Glomerular endothelial cell (primary cell): ENCODE measurements at places on chromosomes 2 and 18.

- no peak for DNase-seq
Measured at GRCh38 chr2:107306881-107307280, 420.9 kb upstream of the ST6GAL2 start.

DNA sequence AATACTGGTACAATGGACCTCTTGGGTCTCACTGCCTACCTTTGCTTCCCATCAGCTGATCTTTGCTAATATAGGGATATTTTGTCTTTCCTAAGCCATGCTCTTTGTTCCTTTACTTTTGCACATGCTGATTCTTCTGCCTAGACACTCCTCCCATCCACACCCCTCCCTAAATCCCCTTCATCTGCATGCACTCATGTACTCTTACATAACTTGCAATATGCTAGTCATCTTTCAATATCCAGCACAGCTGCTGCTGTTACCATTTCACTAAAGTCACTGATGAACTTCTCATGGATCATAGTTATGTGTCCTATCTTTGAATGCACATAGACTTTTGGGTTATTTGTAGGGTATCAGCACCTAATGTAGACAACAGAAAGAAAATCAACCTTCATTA lies 18.5 kb upstream of the DTNA start:
- no peak for DNase-seq

DNA sequence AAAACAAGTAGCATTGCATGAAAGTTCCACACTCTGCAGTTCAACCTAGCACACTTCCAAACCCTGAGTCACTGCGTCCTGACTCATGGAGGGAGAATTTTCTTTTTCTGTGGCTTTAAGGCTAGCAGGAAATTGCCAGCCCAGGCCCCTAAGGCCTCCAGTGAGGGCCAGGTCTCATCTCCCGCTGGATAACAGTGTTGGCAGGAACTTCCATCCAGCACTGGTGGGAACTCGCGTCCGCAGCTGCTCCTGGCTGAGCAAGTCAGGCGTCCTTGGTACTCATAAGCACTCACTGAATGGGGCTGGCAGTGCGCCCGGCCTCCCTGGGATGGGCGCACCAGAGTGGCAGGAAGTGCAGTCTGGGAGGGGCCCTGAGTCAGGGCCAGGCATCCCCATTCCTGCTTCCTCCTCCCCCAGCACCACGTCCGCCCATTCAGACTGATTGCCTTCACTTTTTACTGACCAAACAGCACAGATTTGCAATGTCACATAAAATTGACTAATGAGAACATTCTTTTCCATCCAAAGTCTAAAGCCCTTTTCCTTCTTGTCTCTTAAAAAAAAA lies 14.3 kb downstream of the MALL start:
- peak; percentile 96 for DNase-seq

DNA sequence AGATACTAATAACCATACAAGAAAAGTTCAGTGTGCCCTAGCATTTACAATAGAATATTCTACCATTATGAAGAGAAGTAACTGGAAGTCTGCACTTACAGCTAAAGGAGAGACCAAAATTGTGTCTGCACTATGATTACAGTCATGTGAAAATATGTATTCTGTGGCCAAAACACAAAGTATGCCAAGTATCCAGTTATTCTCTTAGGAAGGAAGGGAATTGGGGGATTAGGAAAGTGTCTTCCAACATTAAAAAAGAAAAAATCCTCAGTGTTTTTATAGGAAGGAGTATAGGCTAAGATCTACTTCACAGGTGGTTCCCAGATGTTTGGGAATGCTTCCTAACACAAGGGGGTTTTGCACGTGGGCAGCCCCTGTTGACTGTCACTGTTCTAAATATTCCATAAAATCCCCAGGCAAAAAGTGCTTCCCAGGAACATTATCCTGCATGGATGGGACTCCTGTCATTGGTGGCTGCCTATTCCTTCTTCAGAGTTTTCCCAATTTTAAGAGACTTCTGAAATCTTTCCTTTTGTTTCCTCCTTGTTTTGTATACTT lies 180.2 kb upstream of the KLHL29 start:
- no peak for DNase-seq

DNA sequence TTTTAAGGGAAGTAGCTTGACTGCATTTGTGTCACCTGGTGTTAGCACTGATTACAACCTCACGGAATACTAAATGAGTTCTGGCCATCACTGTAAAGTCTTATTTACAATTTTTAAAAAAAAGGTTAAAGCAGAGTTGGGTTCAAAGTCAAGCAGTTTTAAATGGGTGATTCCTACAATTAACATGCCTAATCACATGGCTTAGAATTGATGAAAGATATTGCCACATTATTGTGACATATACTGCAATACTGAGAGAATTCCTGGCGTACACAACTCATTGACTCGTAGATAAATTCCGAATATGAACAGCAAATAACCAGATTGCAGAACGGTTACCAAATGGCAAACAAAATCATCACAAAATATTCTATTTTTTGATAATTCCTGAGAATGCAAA lies 34.2 kb downstream of the ROCK2 start:
- no peak for DNase-seq

- no peak for DNase-seq
Measured at GRCh38 chr18:32480581-32480980, 9.9 kb upstream of the GAREM1 start.

- no peak for DNase-seq
Measured at GRCh38 chr2:97354576-97354975, 235.1 kb downstream of the ANKRD36B start.
